Fibroblast of skin of left quadriceps (primary cell): ENCODE measurements at places on chromosomes 4 and X.

DNA sequence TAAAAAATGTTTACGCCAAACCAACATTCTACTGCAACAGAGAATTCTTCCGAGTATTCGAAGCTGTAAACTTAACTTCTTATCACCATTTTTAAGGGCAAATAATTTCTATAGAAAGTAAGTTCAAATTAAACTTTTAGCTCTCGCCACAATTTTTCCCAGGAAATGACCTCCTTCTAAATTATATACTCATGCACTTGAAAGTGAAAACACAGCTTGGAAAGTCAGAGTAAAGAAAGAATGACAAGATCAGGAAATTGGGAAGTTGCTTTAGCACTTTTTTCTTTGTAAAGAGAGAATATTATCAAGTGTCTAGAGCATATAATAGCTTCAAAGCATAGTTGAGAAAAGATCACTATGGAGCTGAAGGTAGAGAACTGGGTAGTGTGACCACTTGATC lies 1.2 kb downstream of the CYBB start:
- no peak for DNase-seq

GRCh38 chrX:149472625-149473024 lies 32.5 kb downstream of the IDS start:
- no peak for DNase-seq

DNA sequence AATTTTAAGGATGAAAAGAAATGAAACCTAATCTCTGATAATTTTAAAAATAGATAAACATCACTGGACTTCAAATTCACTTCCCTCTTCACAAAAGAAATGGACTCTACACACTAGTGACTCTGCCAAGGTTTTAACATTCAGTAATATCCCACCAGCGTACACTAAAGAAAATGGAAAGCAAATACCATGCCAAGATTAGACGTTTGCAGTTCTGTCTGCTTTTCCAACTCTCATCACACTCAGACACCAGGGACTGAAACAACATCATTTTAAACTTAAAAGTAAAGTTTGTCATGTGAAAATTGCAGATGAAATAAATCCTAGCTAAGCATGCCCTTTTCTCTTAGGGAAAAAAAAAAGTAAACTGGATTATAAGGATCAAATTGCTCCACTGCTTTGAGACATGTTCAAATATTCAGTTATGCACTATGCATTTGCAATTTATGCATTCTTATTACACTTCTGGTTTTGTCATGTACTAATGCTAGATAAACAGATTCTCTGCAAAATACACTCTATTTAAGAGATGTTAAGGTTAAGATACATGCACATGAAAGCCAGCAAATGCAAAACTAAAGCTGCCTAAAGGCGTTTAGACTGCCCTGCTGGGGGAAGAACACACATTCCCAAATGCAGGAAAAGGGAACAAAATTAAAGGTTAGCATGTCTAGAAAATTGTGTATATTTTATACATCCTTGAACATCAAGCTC lies 534.4 kb upstream of the EPHA5 start:
- DNase-seq, result no peak

DNA sequence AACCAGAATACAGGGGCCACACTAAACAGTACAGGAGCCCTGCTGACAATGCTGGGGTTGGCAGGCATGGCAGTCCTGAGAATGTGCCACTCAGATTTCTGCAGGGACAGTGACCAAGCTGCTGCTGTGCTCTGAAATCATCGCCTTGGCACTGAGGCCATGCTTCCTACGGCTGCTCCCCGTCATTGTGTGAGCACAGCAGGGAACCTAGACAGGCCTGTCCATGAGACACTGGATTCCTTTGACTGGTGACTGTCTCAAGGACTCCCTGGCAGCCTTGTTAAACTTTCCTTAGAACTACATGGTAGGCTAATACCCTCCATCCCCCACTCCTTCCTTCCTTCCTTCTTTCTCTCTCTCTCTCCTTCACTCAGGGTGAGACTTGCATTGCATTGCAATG lies 111.4 kb downstream of the LUZP4 start:
- no peak for DNase-seq

DNA sequence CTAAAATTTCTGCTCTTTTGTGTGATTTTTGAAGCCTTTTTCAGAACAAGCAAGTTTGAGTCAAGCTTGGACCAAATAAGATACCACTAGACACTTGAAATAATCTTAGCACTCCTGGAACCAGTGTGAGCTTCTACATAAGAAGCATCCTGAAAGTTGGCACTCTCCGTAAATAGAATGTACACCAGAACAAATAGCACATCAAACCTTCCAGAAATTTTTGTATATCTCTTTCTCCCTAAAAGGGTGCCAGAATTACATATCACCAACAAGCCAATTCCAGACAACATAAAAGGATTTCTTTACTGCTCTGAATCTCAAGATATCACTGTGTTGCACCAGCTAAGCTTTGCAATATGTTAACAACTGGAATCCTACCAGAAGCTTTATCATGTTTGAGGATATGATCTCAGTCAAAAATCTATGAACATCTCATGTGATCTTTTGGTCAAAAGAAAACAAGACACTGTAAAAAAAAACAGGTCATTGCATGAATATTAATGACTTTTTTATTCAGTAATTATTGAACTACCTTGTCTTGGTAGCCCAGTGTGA lies 117.2 kb downstream of the PRSS12 start:
- DNase-seq, result no peak

DNA sequence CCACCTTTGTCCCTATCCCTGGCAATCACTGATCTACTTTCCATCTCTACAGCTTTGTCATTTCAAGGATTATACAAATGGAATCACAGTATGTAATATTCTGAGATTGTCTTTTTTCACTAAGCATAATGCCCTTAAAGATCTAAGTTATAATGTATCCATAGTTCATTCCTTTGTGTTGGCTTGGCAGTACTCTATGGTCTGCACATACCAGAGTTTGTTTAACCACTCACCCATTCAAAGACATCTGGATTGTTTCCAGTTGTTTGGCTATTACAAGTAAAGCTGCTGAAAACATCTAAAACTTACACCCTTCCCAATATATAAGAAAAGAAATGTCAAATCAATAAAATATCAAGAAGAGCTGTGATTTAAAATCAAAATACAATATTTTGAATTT lies 26.0 kb upstream of the AWAT1 start:
- no peak for DNase-seq

GRCh38 chrX:46130247-46130646 lies 415.0 kb downstream of the ZNF674 start:
- DNase-seq, result no peak

DNA sequence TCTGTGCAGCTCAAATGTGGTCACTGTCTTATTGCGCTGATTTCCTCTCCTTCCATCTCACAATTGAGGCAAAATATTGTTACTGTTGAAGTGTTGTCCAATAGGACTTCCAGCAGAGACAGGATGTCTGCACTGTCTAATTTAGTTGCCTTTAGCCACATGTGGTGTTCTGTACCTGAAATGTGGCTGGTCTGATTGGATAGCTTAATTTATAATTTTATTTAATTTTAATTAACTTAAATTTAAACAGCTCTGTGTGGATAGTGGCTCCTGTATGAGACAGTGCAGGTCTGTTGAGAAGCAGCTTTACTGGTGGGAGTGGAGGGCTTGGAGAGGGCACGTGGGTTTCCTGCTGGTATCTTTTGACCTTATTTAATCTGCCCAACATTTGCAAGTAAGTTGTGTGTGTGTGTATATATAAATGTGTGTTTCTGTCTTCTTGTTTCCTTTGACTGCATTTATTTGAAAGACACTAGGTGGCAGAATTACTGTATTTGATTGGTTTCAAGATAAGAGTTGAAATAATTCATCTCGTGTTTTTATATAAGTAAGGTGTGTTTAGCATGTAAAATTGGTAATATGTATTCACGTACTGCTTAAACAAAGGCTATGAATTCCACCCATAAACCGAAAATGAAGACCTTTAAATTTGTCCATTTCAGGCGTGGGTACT lies 55.3 kb upstream of the MSANTD1 start:
- DNase-seq, result no peak

GRCh38 chr4:101774807-101775206 lies 15.7 kb upstream of the BANK1 start:
- peak; percentile 34 for DNase-seq

GRCh38 chr4:1793940-1794808 lies 1.1 kb downstream of the FGFR3 start:
- no peak for DNase-seq

GRCh38 chr4:7371210-7371941 lies 63.4 kb downstream of the PSAPL1 start:
- peak; percentile 39 for DNase-seq

DNA sequence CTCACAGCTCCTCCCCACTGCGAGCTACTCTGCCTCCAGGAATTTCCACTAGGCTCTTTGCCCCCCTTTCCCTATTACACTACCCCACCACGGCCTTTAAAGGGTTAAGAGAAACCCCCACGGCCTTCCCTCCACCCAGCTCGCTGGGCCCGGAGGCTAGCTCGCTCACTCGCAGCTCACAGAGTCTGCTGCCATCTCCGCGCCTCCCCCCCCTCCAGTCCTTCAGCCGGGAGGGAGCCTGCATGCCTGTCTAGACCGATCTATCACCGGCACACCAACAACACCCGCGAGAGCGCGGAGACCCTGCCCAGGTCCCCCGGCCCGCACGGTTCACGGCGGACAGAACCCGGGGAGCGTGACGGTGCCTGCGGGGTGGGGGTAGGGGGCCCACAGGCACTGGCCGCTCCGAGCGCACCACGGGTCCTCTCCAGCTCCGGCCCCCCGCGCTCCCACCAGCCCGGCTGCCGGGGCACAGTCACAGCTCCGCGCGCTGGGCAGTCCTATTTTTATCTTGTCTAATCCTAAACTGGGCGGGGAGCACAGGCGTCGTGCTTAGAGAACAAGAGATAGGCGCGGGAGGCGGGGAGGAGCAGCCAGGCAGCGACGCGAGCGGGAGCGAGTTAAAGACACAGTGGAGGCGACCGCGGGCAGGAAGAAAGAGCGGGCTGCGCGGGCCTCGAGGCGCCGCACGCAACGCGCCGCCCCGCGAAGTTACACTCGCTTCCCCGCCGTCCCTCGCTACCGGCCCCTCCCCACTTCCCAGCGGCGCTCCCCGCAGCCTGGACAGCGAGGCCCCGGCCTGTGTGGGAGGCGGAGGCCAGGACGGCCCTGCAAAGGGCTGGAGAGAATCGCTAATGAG lies 3.5 kb downstream of the BCOR start:
- DNase-seq, result no peak
